ENCODE measurements at places on chromosomes 6 and 20. TPM values are rescaled to one million over a fixed set of nuclear protein-coding genes. Genes with fewer than 3 reads are reported as not detected.

Gene VSTM2L
- 5.3 TPM for total RNA-seq

Gene KIAA1755
- 4.1 TPM for total RNA-seq

Gene HDGFL1
- not detected for total RNA-seq

Gene MYLIP
- 10.6 TPM for total RNA-seq

Gene SIM1
- not detected for total RNA-seq

Gene PRDM13
- total RNA-seq, result not detected

Gene PFDN4
- 163 TPM for total RNA-seq

Data from smooth muscle cell of trachea (primary cell).